Upper lobe of right lung (tissue), 1 donor: ENCODE measurements at places on chromosomes 1 and 21.

GRCh38 chr1:25781130-25781433 lies 18.9 kb upstream of the SELENON start:
- peaks cover 4% of the 10 kb centered on the region for H3K4me1 ChIP-seq
- peaks cover 23% of the 10 kb centered on the region for H3K36me3 ChIP-seq
- no peaks in the 10 kb centered on the region for H3K27me3 ChIP-seq
- no peak for DNase-seq
- H3K4me3 ChIP-seq, result no peak overlapping the region
- H3K27ac ChIP-seq, result no peak overlapping the region

DNA sequence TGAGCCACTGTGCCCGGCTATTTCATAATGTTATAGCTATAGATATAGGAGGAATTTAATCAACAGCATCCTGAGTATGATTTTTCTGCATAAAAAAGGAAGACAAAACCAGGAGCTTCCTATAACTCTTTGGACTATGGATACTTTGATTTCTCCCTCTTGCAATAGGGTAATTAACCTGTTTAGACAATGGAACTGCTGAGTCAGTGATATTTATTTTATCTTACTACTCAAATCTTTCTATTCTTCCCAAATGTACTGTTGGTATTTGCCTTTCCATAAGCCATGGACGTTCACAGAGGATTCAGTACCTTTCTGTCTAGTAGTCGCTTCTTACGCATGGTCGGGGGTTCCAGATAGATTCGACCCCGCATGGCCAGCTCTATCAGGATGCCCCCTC lies 33.6 kb downstream of the GOLPH3L start:
- no peaks in the 10 kb centered on the region for H3K4me1 ChIP-seq
- no peak overlapping the region for H3K27ac ChIP-seq
- DNase-seq, result no peak
- no peak overlapping the region for H3K4me3 ChIP-seq

GRCh38 chr1:81834921-81835698 lies 34.4 kb downstream of the ADGRL2 start:
- H3K4me1 ChIP-seq, result no peaks in the 10 kb centered on the region
- no peak overlapping the region for H3K4me3 ChIP-seq
- H3K36me3 ChIP-seq, result no peaks in the 10 kb centered on the region
- no peaks in the 10 kb centered on the region for H3K27me3 ChIP-seq
- DNase-seq, result no peak

DNA sequence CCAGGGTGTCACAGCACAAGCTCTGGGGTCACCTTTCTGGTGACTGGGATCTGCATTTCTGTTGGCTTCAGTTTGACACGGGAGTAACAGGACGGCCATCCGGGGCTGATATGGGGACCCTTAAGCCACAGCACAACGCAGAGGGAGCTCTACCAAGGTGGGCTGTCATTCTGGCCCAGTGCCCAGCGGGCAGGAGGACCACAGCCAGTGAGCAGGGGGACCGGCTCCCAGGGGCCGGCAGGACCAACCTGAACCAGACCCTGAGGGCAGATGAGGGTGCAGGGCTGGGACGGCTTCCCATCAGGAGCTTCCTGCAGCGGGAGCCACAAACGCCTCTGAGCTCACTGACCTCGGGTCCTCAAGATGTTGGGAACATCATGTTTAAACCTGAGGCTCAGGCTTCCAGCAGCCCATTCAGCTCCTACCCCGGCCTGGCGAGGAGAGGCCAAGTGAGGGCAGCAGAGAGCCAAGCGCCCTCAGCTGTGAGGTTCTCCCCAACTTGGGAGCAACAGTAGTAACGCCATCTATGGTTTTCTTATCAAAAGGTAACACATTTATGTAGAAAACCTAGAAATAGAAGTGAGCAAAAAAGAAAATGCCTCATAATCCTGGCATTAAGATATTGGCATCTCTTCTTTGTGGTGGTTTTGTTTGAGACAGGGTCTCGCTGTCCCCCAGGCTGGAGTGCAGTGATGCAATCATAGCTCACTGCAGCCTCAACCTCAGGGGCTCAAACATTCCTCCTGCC lies 26.8 kb downstream of the TMEM201 start:
- H3K4me1 ChIP-seq, result no peaks in the 10 kb centered on the region
- DNase-seq, result peak; percentile 72
- no peaks in the 10 kb centered on the region for H3K27me3 ChIP-seq
